ENCODE measurements at places on chromosomes 3 and 15.

DNA sequence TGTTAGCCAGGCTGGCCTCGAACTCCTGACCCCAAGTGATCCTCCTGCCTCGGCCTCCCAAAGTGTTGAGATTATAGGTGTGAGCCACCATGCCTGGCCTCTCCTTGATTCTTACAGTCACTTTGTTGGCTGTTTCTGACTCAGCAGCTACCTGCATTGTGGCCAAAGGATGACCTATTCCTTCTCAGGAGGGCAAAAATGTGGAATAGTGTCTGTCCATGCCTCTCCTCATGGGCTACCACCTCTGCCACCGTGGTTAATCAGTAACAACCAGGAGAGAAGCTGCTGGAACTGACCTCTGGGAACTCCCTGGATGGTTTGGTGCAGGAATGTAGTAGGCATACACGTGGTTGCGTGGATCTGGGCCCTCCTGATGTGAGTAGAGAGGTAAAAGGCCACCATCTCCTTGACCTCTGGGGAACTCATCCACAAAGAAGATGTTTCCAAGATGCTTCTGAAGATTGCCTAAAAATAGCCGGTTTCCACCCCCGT, 63.3 kb downstream of the FLNB start:
- no peak for DNase-seq

- DNase-seq, result no peak
Observed at GRCh38 chr3:190458040-190458439, 8.3 kb upstream of the TMEM207 start.

- no peak for DNase-seq
Observed at GRCh38 chr15:55151631-55152030, 45.1 kb downstream of the RSL24D1 start.

GRCh38 chr15:70643783-70644125, 119.6 kb downstream of the UACA start:
- DNase-seq, result no peak

DNA sequence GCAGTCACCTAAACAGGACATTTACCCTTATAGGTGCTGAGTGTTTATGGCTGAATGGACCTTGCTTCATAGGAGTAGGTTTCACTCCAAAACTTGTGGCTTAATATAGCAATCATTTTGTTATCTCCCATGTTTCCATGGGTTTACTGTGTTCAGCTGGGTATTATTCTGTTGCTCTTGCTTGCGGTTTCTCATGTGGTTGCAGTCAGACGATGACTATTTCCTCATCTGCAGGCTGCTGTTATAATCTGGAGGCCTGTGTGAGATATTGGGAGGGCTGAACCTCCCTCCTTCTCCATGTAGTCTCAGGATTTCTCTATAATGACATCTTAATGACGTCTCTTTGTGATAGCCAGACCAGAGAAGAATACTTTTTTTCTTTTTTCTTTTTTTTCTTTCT, 98.1 kb downstream of the ZPLD1 start:
- no peak for DNase-seq

- DNase-seq, result no peak
Observed at GRCh38 chr15:29688506-29689286, 133.6 kb downstream of the TJP1 start.

GRCh38 chr3:154898443-154898842, 181.7 kb upstream of the MME start:
- DNase-seq, result no peak

DNA sequence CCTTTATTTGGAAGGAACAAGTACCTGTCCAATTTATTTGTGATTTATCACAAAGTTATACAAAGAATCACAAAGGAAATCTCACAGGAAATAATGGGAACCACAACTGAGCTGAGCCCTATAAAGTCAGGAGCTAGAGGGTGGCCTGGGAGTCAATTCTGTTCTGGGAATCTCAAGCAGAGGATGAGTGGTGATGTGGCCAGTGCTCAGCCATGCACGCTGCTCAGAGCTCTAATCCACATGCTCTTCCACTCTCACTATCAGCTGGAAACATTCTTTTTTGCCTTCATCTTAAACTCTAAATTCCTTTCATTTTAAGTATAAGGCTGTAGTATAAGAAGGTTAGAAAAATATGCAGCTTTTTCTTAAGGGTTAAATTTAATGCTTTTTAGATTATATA, 36.6 kb downstream of the UACA start:
- DNase-seq, result no peak

DNA sequence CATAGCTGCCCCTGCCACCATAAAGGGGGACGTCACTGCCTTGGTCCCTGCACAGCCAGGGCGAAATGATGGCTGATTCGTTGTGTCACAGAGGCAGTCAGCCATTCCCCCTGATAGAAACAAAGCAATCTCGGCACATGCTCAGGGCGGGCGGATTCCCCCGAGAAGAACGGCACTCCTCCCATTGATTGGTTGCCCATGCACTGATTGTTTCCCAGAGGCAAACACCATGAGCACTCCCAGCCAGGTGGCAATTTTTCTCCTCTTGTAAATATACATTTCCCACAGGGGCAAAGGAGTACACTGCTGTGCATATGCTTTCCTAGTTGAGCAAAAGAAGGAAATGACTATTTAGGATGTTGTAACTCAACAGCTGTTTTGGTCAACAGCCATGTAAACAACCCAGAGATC, 56.5 kb downstream of the KY start:
- DNase-seq, result no peak

DNA sequence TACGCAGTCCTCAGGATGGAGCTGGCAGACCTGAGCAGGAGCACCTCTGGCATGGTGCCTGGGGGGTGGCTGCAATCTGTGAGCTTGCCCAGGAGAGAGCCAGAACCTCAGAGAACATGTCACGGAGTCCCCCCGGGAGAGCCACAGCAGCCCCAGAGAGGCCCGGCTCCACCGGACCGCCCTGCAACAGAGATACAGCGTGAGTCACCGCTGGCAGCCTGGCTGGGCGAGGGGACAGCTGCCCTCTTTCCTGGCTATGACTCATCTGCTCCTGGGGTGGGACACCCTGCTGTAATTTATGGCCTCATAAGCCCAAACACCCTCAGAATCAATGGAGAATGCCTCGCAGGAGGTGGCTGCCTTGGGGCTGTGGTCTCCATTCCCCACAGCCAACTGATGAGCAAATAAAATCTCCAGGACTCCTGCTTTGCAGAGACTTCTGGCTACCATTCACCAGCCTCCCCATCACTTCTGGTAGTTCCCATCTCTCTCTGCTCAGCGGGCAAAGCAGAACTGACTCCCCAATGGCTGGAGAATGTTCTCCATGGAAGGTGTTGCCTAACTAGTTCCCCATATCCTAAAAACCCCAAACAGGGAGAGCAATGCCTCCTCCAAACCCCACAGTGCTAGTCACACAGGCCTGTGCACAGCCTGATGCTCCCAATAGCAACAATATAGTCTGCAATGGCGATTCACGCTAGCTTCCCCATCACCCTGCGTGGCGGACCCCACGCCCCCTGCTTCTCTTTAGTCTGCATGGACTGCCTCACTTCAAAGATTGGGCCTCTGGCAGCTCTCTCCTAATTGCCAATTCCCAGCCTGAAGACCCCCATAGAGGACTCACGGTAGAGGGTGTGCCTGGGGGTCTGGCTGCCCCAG, 21.6 kb downstream of the ACSBG1 start:
- no peak for DNase-seq

- DNase-seq, result no peak
Observed at GRCh38 chr3:144662729-144663128, 691.1 kb downstream of the DIPK2A start.

DNA sequence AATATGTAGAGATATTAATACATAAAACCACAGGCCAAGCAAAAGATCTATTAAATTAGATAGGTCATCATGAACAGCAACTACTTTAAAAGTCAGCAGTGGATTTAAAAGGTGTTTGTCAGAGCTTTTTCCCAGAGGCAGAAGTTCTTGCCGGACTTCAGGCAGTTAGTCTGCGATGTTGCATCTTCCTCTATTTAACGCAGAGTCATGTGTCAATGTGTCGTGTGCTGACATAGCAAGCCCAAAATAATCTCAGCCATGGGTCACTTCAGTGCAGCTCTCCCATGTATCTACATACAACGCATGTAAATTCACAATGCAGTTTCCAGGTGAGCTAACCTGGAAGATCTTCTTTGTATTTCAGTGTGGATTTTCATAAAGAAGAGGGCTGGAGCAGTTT, 8.0 kb upstream of the TMEM212 start:
- DNase-seq, result no peak

DNA sequence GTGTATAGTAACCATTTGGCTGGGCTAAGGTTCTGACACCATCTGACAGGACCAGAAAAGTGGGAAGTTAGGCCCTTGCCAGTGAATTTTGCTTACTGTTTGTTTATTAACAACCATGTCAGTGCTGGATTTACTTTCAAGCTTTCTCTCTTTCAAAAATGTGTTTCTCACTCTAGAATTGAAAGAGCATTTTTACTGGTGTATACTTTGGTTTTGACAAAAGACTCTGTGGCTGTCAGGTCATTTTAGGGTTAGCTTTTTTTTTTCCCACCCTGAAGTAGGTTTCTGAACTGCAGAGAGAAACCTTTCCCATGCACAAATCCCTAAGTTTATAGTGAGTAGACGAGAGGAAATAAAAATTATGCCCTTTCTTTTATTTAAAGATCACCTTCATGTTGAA, 230.0 kb upstream of the TBC1D5 start:
- DNase-seq, result no peak
